ENCODE measurements at places on chromosomes 6 and 20.
A peak's percentile ranks its signal among the peaks of the same experiment; 100 is the strongest.

DNA sequence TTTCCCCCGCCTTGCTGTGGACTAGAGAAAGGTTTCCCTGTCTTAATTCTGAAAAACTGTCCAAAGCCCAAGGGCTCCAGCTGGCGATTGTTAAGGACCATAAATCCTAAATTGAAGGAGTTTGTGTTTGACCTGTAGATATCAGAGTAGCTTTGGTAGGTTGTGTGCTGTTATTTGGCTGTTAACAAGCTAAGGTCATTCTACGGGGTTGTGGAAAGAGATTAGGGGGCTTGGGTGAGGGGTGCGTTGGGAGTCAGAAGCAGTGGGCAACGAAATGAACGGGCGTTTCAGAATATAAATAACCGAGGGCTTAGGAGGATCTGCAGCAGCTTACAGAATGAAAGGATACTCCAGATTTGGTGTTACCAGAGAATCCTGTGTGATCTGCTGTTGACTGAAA is 32.6 kb upstream of the BTN3A2 start:
- DNase-seq, result no peak

DNA sequence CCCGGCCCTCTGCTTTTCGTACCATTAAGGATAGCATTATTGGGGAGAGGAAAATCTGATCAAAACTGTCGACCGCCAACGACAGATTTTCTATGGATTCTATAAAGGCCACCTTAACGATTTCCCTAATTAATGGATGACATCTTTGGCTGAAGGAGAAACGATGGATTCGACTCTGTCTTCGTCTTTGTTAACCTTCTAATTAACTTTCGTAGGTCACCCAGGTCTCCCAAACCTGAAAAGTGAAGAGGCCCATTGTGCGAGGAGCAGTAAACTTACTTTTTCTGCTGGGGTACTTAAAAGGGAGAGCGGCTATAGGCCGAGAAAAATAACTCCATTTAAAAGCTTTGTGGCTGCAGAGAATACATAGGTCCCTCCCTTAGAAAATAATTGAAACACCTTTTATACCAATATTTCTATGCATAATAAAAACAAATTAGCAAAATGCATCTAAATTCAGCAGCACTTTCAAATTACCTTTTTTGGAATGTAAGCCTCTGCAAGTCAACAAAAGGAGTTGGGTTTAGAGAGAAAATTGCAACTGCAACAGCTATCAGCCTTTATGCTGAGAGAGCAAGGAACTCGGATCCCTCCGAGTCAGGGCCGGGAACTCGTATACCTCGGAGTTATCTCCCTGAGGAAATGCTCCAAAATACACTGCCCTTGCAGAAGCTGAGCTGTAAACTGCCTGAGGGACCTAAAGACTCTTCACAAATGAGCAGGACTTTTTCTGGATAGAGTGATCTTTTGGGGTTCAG is 31.4 kb upstream of the NR2E1 start:
- no peak for DNase-seq

GRCh38 chr20:60206259-60206658 is 248.0 kb downstream of the CDH26 start:
- no peak for DNase-seq

- DNase-seq, result peak; percentile 50
These were observed 134.4 kb downstream of the ARHGAP18 start for GRCh38 chr6:129575378-129576118.

DNA sequence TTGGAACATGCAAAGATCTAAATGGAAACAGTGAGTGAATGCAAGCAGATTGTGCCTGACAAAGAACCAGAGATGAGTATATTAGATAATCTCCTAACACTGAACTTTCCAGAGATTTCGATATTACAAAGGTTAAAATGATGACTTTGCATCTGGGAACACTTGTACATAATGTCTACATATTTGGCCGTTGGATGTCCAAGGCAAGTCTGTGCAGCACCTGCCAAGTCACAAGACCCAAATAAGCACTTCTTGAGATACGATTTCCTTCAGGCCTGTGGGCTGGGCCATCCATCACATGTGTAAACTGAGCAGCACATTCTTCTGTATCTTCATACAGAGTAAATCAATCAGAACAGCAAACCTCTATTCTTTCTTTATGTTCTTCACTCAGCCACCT is 32.5 kb upstream of the SMLR1 start:
- DNase-seq, result no peak

DNA sequence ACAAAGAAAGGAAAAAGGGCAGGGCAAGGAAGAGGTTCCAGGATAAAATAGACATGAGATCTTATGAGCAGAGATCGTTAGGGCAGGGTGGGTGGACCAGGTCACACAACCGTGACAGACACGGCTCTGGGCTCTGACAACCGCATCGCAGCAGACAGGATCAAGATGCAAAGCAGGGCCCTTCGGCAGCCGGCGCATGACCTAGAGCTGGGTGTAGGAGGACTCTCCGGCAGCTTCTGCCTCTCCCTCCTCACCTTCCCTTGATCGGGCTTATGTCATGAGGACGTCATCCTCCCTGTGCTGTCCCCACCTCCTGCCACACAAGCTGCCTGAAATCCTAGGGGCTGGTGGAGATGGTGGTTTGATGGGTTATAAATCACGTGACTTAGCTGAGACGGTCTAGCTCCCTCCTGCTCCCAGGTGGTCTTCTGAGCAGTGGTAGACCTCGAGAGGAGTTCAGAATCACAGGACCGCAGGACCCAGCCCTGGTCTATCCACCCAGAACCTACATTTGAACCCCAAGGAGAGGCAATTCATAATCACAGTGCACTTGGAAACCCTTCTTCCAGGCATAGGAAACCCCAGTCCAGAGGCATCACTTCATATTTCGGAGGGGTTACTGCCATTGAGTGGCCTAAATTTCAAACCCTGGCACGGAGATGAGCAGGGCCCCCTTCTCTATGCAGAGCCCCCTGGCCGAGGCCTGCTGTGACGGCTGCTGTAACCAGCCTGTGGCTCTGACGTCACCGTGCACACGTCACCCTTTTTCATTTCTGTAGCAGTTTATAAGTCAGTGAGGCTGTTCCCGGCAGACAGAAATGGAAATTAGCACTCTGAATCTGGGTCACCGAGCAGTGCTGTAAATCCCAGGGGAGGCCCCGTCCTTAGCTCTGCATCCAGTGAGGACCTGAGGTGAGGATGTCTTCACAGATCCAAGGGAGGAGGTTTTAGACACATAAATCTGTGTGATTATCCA is 8.7 kb upstream of the CCR6 start:
- DNase-seq, result peak; percentile 59

GRCh38 chr6:134508862-134509498 is 191.1 kb upstream of the SGK1 start:
- DNase-seq, result no peak
